ENCODE measurements at places on chromosomes 12 and 14. TPM values are rescaled to one million over a fixed set of nuclear protein-coding genes. Genes with fewer than 3 reads are reported as not detected.

DNA sequence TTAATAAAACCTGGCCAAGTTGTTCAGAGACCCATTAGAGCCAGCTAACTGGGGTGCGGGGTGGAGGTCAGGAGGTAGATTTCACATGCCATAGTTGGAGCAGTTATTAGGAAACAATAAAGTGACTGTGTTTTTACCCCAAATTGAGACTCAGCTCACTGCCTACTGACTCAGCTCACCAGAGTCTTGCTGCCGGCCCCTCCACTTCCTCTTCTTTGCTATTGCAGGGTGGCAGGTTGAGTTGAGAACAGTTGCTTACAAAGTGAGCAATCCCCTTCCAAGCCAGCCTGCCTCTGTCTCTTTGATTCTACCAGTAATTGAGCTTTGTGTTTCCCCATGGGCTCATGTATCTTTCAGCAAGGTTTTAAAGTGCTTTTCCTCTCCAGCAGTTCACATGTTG lies 12.9 kb downstream of the ST8SIA1 start:
- DNase-seq = no peak

DNA sequence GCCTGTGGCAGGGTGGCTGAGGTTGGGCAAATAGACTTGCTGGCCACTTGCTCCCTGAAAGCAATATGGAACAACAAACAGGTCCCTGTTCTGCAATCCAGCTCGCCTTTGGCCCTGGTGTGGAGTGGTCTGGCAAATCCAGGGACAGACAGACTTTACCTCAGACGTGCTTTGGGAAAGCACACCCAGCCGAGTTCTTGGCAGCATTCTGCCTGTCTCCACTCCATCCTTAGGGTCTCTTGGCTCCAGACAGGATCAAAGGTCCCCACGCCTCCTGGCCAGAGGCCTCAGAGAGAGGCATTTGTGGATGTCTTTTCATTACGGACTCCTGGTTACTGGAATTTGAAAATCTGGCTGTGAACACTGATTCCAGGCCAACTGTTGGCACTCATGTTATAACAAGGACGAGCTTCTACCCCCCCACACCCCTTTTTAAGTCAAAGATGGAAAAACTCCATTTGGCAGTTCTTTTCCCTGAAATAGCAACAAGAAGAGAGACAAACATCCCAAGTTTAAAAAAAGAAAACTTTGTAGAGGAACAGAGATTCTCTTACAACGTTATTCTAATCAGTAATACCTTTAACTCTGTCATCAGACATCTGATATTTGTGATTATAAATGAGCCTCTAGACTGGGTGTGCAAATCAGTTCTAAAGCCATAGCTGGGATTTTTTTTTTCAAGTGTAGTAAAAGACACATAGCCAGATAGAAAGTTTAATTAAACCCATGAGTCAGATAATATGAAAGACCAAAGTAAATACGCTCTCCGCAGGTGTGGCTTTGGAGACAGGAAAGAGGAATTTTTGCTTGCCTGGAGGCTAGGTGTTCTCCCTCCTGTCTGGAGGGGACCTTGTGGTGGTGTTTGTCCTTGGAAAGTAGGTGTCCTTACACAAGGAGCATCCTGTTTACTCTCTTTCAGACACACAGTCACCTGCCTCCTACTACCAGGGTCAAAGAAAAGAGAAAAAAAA lies 60.7 kb downstream of the GALNT8 start:
- no peak for DNase-seq

DNA sequence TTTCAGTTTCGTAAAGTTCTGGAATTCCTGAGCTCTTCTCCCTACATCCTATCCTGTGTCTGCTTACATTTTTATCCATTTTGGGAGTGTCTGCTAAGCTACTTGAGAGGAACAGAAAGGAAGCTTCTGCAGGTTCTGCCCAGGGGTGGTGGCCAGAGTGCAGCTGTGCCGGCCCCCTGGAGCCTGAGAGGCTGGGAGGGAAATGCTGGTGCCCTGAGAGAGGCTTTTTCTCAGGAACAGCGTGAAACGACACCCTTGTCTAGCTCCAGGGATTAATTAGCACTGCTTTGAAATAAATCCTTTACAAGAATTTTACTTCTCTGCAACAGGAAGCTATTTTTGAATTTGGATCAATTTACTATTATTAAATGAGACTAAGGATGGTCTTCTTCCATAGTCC lies 165.4 kb downstream of the SLC15A5 start:
- no peak for DNase-seq

PRB2 gene
- total RNA-seq = not detected

- no peak for DNase-seq
Observed at GRCh38 chr12:109919456-109919855, 19.4 kb downstream of the TCHP start.

ZDHHC22 gene
- not detected for total RNA-seq

- DNase-seq = no peak
Observed at GRCh38 chr14:92846162-92846897, 52.2 kb downstream of the GOLGA5 start.

LUM gene
- total RNA-seq = 490 TPM

- DNase-seq = no peak
Observed at GRCh38 chr14:36805131-36805559, 143.5 kb downstream of the PAX9 start.

DPPA3 gene
- 0.81 TPM for total RNA-seq

DNA sequence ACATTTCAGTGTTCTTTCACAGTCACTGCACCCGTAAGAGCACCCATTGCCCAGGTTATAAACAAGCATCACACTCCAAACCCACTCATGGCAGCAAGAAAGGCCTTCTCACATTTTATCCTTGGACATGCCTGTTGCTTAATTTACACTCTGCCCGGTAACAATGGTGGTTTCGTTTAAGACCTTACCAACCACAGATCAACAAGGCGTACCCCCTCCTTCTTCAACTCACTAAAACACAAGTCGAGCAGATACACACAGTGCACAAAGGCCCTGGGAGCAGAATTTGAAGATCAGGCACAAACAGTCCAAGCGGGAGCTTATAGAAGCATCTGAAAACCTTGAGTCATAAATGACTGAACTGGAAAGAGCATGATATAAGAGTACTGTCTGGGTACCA lies 98.1 kb downstream of the GALC start:
- no peak for DNase-seq

PAH gene
- not detected for total RNA-seq

GRCh38 chr12:22287101-22287500 lies 47.4 kb downstream of the ST8SIA1 start:
- DNase-seq = no peak

OTX2 gene
- total RNA-seq = not detected

CCDC196 gene
- total RNA-seq = not detected

IQSEC3 gene
- total RNA-seq = 8.8 TPM

NDRG2 gene
- 104 TPM for total RNA-seq

BEGAIN gene
- total RNA-seq = 5.1 TPM

DNA sequence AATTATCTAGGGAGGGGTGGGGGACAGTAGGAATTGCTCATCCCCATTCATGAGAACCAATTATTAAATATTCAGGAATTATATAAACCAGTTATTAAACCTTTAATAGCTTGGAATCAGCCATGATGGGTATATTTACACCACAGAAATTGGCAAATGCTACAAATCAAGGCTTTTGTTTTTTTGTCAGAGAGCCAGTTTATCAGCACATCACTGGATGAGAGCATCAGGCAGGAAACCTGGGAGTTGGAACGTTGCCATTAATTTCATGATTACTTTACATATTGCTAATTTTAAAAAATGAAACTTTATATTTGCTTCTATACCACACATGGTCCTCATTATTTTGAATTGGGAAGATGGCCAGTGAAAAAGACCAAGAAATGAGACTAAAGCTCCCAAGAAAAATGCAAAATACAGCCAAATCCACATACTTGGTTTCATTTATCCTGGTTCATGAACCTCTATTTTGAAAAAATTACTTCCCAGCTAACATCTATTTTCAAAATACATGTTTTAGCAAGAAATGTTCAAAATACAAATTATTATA lies 48.4 kb downstream of the ATL1 start:
- DNase-seq = no peak

ADAMTS20 gene
- total RNA-seq = 1.6 TPM

MGP gene
- 221 TPM for total RNA-seq

DNA sequence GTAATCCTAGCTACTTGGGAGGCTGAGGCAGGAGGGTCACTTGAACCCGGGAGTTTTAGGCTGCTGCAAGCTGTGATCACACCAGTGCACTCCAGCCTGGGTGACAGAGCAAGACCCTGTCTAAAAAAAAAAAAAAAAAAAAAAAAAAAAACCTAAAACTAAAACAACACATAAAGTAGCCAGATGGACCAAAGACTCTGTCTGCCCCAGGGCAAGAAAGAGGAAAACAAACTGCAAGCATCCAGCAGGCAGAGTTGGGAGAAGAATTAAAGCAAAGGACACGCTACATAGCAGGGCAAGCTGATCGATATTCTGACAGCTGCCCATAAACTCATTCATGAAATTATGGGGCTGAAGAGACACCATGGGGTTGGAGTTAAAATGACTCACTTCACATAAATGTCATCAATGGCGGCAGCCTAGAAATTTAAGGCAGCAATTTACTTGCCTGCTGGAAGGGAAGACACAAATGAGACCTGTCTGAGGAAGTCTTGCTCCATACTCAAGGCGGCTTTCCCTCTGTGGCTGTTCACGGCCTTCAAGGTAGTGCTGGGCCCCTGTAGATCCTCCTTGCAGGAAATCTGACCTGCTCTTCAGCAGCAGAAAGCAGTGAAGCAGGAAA lies 259.1 kb upstream of the FKBP4 start:
- DNase-seq = no peak

DNA sequence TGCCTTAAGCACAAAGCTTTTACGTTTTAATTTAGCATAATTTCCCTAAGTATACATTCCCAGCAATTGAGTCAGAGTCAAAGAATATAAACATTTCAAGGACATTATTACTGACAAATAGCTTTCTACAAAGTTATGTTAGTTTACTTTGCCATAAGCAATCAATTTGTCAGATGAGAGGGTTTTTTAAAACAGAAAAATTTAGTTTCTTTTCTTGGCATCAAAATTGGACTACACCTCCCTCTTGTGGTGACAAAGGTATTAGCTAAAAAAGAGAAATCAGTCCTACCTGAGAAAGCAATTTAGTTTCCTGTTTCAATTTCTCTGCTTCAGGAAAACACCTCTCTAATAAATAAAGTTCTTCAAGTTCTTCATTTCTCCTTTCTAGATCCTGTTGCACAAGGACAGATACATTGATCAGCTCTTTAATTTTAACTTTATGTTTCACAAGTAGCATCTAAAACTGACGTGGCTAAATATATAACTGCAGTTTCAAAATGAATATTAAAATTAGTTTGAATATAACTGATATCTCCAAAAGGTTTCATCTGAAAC lies 39.9 kb downstream of the DNAI7 start:
- no peak for DNase-seq

CGRRF1 gene
- total RNA-seq = 17.1 TPM

CACNA2D4 gene
- 0.09 TPM for total RNA-seq

DNA sequence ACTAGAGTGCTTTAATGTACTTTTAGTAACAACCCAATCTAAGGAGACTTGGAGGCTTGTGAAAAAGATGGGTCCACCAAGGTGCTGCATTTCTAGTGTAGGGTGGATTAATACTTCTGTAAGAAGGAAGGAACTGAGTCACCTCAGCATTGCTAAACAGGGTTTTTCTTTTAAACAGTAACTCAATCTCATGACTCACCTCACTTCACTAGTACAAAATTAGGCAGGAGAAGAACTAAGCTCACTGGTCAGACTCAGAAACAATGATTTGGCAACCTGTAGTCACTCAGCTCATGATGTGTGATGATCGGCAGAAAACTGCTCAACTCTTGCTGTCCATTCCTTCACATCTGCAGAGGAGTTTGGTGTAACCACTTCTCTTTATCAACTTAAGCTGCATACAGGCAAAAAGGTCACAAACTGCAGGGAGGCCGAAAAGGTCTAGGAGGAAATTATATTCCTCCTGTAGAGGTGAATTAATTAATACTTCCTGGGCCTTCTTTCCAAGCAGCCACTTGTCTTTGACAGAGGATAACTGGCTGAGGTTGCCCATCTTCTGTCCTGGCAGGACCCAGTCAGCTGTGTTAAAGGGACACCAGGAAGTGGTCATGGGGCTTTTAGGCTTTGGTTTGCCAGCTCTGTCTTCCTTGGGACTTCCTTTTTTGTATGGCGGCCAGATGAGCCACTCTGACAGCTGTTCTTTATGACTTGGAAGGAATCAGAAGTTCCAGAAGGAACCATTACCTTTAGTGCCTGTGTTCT lies 466.9 kb downstream of the FUT8 start:
- DNase-seq = no peak

- no peak for DNase-seq
Observed at GRCh38 chr14:69270795-69271708, 11.1 kb downstream of the GALNT16 start.

DNA sequence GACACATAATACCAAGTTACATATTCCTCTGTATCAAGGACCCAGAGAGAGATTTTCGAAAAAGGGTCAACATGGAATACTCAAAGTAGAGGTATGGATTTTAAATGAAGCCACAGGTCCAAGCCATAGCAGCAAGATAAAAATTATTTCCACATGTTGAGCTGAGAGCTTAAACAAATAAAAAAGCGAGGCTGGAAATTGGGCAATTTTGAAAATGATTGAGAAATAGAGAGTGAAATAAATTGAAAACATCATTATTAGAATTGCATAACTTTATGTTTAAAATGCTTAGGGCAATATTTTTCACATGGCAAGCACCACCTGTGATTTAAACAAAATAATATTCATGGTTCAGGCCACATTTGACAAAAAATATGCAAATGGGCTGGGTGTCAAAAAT lies 1251.0 kb upstream of the USP15 start:
- no peak for DNase-seq

- DNase-seq = no peak
Observed at GRCh38 chr14:102646615-102647014, 54.2 kb downstream of the RCOR1 start.

RBMS2 gene
- 84.3 TPM for total RNA-seq

IRAK3 gene
- total RNA-seq = 2.2 TPM

GRCh38 chr12:110744151-110744571 lies 1.5 kb upstream of the PPP1CC start:
- no peak for DNase-seq

GRCh38 chr14:34628681-34629135 lies 1.2 kb downstream of the SNX6 start:
- DNase-seq = no peak

- no peak for DNase-seq
Observed at GRCh38 chr12:13030541-13031291, 13.5 kb upstream of the FAM234B start.

GRCh38 chr12:9707864-9708808 lies 24.8 kb downstream of the CLECL1 start:
- peak; percentile 46 for DNase-seq

INF2 gene
- total RNA-seq = 92.5 TPM

DNA sequence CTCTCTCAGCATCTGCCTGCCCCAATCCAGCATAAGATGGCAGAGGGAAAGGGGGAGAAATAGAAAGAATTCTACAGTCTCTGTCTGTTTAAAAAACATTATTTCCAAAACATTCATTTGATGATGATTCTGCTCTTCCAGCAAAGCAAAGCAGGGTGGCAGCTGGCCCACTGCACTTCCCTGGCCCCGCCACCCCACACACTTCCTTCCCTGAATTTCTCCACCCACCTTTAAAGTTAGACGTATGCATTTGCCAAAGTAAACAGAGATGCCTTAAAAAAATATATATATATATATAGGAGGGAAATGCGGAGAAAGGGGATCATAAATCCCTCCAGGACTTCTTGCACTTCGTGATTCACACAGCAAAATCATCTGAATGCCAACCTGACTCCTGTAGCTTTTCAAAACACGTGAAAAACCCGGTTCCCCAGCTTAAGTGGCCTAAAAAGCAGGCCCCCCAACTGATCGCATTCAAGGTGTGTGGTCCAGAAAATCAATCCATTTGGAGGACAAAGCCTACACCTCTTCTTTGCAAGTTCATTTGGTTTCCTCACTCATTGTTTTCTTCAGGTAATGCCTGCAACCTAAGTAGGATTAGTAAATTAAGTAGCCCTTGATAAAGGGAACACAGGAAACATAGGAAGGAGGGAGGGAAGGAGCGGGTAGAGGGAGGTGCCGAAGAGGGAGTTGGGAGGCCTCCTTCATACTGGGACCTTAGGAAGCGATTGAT lies 68.8 kb downstream of the LLPH start:
- DNase-seq = no peak

All from mesothelial cell of epicardium (in vitro differentiated cells).